Stimulated activated CD8-positive, alpha-beta memory T cell treated with anti-CD3 and anti-CD28 coated beads, Interleukin-4, amount 100 ng/mL, for 1 hour (primary cell): ENCODE measurements at places on chromosomes 3 and 15.

GRCh38 chr3:59407425-59407824 is 357.6 kb upstream of the CFAP20DC start:
- DNase-seq = no peak

DNA sequence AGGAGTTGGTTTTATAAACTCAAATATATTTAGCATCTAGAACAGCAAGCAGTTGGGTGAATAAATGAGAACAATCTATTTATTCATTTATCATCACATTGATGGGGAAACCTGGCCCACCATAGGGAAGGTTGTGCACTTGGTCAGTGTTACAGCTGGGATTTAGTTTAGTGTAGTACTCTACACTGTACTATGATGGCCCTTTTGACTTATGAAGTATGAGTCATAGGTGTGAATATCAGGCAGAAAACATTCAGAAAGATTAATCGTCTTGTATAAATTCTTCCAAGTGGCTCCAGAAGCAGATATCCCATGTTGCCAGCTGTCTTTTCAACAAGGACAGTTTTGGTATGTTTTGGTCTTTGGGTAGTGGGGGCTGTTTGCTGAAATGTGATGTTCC is 38.0 kb downstream of the BBS4 start:
- no peak for DNase-seq

DNA sequence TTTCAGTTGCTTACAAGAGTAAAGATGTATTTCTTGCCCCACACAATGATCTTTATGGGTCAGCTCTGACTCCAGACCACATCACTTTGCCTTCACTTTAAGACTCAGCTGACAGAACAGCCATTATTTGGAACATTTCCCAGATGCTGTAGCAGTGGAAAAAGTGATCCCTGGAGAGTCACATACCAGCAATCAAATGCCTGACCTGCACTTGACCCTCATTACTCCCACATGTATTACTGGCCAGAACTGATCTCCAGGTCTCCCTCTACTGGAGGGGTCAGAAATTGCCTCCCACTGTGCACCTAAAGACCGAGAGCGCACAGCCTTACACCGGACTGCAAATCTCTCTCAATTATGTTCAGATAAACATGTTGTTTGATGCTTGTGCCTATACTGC is 88.6 kb upstream of the ZNF385D start:
- DNase-seq = no peak

DNA sequence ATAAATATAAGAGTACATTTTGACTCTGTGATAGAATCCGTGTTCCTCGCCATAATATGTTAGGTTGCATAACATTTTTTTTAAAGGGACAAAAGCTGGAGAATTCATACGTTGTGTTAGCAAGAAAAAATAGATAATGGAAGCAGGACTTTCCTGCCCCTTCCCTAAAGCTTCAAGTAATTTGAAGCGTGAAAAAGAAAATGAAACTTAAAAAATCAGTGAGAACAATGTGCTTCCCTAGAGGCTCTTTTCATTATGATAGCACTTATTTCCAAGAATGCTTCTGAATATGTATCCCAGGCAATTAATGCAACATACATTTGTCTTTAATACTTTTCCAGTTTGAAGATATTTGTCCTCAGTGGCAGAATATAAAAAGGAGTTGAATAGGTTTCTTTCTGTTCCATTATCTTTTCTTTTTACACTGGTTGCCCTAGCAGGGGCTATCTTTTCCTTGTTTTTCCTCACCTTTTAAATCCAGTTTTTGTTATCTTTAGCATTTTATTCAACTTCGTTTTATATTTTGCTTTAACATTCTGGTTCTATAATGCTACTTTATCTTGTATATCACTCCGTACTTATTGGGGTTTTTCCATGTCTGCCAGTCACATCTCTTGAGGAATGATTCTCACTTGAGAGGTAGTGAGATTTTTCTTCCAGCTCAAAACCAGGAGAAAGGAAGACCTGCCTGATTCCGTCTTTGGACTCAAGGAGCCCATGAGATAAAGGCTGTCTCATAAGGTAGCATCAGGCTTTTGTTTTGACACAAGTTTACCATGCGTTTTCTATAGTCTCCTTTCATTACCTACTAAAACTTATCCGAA is 113.8 kb downstream of the MBNL1 start:
- DNase-seq = no peak

DNA sequence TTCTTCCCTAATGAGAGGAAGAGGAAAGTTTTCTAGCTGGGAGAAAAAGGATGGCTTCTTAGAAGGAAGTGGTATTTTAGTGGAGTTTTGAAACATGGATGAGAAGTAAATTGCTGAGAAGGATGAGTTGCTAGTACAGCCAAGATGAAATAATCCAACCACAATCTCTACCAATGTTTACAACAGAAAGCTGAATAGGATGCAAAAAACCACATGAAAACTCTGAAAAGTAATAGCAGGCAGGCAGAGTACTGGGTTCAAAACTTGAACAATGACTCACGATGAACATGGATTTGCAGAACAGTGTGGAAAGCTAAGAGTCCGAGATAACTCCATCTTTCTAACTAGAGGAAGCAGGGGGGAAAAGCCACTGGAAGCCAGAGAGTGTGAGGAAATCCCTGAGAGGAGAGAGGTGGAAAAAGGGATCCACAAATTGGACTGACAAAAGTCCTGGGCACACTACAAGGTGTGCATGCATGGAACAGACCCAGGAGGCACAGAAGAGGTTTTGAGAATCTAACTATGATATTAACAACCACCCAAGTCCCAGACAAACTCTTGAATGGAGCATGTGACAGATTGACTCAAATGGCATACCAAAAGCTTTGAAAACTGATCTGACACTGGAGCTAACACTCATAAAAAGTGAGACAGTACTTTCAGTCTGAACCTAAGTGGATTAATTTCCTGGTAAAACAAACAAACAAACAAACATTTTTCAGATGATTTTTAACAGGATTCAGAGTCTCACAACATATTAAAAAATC is 76.7 kb downstream of the ST6GAL1 start:
- no peak for DNase-seq

GRCh38 chr3:193868590-193868989 is 267.4 kb upstream of the HES1 start:
- no peak for DNase-seq

DNA sequence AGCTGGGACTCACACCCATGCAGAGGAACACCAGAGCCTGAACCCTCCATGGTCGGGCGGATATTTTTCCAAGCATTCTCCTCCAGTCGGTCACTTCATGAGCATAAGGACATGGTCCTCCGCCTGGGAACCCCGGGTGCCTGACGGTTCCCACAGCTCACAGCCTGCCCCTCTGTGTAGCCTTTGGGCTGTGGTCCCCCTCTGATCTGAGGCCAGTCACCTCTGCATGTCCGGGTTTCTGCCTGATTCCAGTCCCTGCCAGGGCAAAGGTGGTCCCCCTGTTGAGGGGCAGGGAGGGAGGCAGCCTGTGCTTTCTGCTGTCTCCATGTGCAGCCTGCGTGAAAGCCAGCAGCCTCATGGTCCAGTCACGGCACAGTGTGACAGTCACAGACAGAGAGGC is 76.6 kb upstream of the KLF13 start:
- DNase-seq = no peak

- DNase-seq = no peak
These were observed 162.7 kb downstream of the FGF12 start for GRCh38 chr3:192564611-192565010.

DNA sequence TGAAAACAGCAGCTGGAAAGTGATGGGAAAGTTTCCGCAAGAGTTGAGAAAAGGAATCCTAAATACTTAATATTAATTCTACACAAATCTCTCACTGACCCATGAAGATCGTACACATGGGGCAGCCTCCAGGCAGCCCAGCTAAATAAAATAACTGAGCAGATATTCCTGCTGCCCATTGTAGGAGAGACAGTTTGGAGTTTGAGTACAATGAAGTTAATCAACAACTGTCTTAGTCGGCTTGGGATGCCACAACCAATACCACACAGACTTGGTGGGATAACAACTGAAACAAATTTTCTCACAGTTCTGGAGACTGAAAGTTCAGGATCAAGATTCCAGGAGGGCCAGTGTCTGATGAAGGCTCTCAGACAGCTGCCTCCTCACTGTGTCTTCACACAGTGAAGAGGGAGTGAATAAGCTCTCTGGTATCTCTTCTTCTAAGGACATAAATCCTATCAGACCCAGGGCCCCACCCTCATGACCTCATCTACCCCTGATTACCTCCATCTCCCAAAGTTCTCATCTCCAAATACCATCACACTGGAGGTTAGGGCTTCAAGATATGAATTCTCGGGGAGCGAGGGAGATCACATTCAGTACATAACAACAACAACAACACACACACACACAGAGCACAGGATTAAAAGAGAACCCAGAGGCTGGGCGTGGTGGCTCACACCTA is 9.7 kb downstream of the TRPM7 start:
- DNase-seq = no peak

GRCh38 chr3:39146083-39146501 is 7.3 kb downstream of the CSRNP1 start:
- DNase-seq = no peak

GRCh38 chr3:72102112-72102616 is 317.2 kb upstream of the PROK2 start:
- no peak for DNase-seq

- no peak for DNase-seq
These were observed 40.5 kb downstream of the KLF13 start for GRCh38 chr15:31367021-31367729.

GRCh38 chr15:55989383-55989782 is 4.0 kb downstream of the NEDD4 start:
- no peak for DNase-seq

DNA sequence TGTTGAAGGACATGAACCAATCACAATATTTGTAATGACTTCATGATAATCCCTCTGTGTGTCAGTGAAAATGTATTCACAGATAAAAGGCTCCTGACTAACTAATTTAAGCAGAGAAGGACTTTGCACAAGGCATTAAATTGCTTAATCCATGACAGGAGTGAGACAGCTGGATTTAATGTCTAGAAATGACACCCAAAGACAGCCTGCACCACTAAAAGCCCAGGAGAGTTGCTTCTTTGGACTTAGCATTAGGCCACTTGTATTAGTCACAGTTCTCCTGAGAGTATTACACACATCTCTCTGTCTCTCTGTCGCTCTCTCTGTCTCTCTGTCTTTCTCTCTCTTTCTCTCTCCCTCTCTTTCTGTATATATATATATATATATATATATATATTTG is 180.4 kb downstream of the GOLGA8K start:
- no peak for DNase-seq

GRCh38 chr15:85556618-85556895 is 176.2 kb downstream of the AKAP13 start:
- DNase-seq = no peak

DNA sequence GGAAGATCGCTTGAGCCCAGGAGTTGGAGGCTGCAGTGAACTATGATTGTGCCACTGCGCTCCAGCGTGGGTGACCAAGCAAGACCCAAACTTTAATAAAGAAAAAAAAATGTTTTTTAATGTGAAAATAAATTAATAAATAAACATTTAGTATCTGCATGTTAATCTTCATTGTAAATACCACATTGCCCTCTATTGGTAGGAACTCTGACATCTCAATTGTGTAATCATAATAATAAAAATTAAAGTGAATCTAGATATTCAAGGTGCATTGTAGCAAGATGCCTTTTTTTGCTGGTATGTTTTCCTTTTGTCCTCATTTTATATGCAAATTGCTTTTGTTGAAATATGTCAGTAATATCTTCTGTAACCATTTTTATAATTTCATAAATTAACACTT is 95.0 kb upstream of the LIMD1 start:
- no peak for DNase-seq

GRCh38 chr3:139737682-139738361 is 60.0 kb upstream of the NMNAT3 start:
- DNase-seq = no peak

DNA sequence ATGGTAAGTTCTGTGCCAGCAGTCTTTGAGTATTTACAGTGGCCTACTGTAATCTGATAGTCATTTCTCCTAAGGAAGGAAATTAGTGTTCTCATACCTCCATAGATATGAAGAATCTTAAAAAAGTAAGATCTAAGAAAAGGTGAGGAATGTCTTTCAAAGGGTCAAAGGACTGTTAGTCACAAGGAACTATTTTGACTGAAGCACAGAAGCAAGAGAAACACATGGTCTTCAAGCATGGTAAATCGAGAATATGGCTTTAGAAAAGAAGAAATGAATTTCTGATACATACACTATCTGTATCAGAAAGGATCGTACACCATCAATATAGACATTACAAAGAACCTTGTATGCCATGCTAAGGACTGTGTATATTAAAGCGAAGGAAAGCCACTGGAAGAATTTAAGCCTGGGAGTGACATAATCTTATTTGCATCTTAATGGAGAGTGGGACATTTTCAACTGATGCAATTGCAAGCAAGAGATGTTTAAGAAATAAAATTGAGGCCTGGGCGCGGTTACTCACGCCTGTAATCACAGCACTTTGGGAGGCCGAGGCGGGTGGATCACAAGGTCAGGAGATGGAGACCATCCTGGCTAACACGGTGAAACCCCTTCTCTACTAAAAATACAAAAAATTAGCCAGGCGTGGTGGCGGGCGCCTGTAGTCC is 5.5 kb upstream of the ACAP2 start:
- DNase-seq = no peak

- DNase-seq = no peak
These were observed 11.5 kb upstream of the CMTM8 start for GRCh38 chr3:32226875-32227500.

- DNase-seq = no peak
These were observed 114.8 kb upstream of the ATP2B2 start for GRCh38 chr3:10619989-10620832.

DNA sequence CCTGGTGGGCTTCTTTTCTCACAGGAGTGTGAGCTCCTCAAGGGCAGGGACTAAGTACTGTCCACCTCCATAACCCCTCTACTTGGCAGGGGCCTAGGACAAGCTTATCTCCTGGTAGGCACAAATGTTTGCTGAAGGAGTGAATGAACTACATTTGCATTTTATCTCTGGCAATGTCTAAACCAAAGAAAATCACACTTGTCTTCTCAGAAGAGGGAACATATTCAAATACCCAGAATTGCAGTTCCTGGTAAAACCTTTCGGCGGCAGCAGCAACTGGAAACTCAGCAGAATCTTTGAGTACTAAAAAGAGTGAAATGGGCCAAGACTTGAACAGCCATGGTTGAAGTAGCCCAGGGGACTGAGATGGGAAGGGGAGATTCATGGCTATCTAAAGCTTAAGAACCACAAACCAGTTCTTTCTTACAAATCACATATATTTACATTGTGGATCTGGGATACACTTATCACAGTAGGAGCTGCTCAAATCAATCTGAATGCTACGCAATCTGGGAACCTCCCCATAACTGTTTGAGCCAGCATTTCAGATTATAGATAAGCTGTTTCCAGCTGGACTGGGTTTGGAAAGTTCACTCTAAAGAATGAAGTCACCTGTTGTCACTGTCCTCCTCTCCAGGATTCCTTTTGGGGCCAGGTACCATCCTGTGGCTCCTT is 18.7 kb upstream of the PTPN9 start:
- no peak for DNase-seq

GRCh38 chr3:159185443-159186050 is 383.7 kb downstream of the MFSD1 start:
- DNase-seq = no peak

GRCh38 chr3:45612918-45613602 is 18.5 kb downstream of the LIMD1 start:
- DNase-seq = no peak

GRCh38 chr3:160448845-160449635 is 546 bp downstream of the TRIM59 start:
- DNase-seq = peak; percentile 10

- DNase-seq = no peak
These were observed 30.6 kb upstream of the RASA2 start for GRCh38 chr3:141456301-141456625.

- no peak for DNase-seq
These were observed 3.9 kb upstream of the RNU6-1 start for GRCh38 chr15:67843571-67844387.

- no peak for DNase-seq
These were observed 417.7 kb upstream of the TGFBR2 start for GRCh38 chr3:30188713-30189112.
